ENCODE measurements at places on chromosomes 6 and 20.

- DNase-seq, result no peak
Measured at GRCh38 chr20:51554538-51555165, 12.1 kb upstream of the NFATC2 start.

- no peak for DNase-seq
Measured at GRCh38 chr6:98946266-98946878, 1.4 kb downstream of the FBXL4 start.

DNA sequence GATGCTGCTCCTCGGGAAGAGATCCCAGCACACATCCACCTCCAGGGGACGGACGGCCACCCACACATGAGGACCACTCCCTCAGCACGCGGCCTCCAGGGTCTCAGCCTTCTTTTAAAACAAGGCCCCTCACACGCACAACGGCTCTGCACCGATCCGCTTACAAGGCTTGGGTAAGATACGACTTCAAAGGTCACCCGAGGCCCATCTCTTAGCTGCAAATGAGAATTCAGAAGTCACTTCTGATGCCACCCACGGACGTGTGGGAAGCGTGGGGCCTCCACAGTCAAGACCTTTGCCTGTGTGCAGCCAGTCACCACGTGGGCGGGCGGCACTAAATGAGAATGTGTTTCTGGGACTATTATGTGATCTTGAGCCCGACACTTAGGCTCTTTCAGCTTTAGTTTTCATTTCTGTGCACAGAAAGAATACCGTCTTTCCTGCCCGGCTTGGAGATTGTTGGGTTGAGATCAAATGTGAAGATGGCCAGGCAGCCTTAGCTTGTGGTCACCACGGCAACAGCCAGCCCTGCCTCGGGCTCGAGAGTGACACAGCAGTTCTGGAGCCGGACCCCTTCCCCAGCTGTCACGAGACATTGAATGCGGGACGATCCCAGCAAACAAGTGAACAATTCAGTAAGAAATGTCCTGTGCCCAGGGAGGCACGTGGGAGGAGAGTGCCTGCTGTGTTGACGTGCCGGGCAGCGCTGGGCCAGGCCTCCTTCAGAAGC lies 91.6 kb downstream of the RAMACL start:
- peak; percentile 38 for DNase-seq

GRCh38 chr6:157989541-157990289 lies 8.1 kb downstream of the SYNJ2 start:
- no peak for DNase-seq

GRCh38 chr6:33662318-33662717 lies 41.2 kb downstream of the ITPR3 start:
- no peak for DNase-seq

- no peak for DNase-seq
Measured at GRCh38 chr6:41546866-41547798, 951 bp downstream of the FOXP4 start.

- DNase-seq, result no peak
Measured at GRCh38 chr6:32551410-32551809, 21.3 kb upstream of the HLA-DRB5 start.

- DNase-seq, result no peak
Measured at GRCh38 chr20:16488086-16488485, 85.2 kb downstream of the KIF16B start.

DNA sequence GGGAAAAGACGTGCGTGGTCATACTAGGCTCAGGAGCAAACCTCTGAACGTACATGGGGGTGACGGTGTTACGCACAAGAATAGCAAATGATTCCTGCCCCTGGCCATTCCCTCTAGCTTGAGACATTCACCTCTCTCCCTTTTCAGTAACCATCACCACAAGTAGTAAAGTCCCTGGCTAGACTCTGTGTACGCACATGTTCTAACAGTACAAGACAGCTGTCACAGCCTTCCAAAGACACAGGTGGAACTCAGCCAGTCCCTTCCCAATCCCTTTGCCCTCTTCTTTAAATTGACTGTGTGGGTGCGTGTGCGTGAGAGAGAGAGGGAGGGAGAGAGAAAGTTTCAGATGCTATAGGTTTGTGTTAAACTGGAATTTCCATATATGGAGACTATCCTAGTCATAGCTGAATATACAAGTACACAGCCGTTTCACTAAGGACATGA lies 67.3 kb downstream of the LY86 start:
- no peak for DNase-seq

All from stimulated activated CD4-positive, alpha-beta T cell treated with anti-CD3 and anti-CD28 coated beads, Interleukin-15, amount 100 ng/mL, for 48 hours (primary cell).